Fibroblast of skin of left quadriceps (primary cell): ENCODE measurements at places on chromosomes 6 and 20.

GRCh38 chr20:63032026-63032800 lies 25.4 kb upstream of the BHLHE23 start:
- DNase-seq, result no peak

DNA sequence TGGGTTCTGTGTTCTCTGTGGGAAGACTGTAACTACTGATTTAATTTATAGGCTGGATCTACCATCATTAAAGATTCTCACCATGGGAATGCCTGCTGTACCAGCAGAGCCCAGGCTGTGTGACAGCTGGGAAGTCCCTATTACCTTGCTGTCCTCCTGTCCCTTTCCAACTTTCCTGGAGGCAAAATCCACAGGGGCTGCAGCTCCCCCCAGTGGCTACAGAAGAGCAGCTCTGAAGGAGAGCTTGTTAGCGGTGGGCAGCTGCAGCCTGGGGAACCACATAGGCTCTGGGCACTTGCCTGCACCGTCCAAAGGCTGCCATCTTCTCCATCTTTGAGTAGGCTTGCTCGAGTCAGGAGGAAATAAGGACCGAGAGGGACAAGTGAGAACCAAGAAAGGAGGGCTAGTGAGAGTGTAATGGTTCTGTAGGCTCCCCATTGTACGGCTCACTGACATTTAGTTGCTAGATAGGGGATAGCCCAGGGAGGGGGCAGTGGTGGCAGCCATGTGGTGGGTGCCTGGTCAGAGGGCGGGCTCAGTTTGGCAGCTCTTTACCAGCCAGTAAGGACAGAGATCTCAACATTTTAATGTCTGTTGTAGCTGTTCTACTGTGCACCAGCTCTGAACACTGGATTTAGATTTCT lies 155.1 kb upstream of the MLIP start:
- peak; percentile 36 for DNase-seq

DNA sequence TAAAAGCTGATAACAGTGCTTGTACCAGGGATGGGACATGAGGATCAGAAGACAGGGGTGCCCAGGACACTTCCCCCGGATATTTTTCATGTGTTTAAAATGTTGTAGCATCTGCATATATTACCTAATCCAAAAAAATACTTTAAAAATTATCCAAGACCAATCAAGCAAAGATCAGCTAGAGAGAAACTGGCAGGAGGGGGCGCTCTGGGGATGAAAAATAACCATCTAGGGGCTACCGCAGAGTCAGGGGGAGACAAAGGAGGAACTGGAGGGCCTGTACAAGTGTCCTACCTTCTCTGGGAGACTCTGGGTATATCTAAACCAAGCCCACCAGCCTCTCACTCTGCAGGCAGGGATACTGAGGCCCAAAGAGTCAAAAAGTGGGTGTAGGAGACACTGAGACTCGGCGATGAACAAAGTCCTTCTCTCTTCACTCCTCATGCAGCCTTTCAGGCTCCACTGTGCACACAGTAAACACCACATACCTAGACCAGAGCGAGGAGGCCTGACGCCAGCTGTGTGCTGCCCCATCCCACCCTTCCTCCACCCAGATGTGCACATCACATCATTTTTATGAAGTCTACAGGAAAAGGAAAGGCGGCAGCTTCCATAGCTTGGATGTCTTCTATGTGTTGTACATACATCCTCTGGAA lies 9.8 kb downstream of the RIMS4 start:
- no peak for DNase-seq

DNA sequence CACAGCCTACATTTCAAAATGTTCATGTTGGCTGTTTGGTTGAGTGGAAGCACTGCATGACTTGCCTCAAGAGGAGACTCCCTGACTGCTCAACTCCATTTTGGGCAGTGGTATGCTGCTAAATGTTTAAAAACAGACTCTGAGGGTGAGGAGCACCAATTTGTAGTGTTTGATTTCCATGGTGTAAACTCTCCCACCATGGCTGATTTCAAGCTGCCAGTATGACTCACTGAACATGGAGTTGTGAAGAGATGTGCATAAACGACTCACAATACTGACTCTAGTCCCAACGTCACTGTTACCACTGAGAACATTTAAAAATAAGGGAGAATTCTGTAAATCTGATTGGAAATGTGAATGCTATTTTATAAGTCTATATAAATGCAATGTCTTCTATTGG lies 70.4 kb downstream of the BACH2 start:
- no peak for DNase-seq

DNA sequence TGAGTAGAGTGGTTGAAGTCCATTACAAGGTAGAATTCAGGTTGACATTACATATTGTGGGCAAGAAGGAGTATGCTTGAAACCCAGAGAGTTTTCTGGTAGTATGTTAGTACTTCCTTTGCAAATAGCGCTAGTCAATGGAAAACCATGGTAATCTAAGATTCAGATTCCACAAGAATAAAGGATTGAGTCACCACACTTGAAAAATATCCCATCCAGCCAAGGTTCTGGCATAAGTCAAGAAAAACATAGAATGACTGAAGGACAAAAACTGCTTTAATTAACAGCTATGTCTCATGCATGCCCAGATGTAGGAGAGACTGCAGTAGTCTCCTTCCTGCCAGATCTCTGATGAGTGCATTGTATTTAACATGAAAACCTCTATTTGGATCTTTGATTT lies 469.8 kb downstream of the BMP2 start:
- no peak for DNase-seq

DNA sequence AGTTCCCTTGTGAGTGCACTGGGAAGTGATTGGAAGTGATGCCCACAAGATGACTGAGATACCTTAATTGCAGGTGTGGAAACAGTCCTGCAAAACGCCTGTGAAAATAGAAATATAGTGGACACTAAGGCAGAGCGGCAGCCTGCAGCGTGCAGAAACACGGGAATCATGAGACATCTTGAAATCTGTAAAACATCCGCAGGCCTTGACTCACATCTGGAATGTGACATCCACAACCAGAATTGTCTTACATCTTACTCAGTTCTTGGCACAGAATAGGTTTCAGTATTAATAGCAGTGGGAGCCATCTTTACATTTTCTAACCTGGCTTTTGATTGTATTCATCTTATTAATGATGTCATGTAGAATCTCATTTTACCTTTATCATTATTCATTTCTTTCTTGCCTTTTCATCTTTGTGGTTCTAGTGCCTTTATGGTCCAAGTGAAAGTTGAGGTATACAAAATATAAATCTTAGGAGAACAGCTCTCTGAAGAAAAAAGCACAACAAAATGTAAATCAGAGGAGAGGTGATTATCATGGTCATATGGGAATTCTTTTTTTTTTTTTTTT lies 44.6 kb downstream of the CDYL start:
- peak; percentile 71 for DNase-seq

GRCh38 chr6:139323511-139324300 lies 31.9 kb upstream of the TXLNB start:
- DNase-seq, result no peak

GRCh38 chr20:1391640-1392442 lies 1.0 kb downstream of the FKBP1A start:
- no peak for DNase-seq
